SIG-M5 (cell line): ENCODE measurements at places on chromosomes 16 and 17.

DNA sequence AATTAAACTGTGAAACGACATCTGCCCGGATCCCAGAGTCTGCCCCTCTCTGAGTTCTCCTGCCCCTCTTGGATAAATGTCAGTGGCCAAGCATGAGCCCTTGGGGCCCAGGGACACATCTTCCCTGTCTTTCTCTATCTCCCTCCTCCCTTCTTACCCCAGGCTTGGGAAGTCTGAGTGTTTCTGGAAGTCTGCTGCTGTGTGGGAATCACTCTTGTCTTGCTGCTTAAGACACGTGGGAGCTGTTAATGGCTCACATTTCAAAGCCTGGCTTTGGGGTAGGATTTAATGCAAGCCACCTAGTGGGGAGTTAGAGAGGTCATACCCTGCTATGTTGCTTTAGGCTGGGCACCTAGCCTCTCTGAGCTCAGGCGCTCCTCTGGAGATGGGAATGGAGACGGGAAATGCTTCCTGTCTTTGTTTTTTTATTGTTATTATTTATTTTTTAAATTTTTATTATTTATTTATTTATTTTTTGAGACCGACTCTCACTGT is 218.5 kb upstream of the CIBAR2 start:
- DNase-seq, result no peak

GRCh38 chr16:82639666-82640336 is 13.0 kb downstream of the CDH13 start:
- no peak for DNase-seq

DNA sequence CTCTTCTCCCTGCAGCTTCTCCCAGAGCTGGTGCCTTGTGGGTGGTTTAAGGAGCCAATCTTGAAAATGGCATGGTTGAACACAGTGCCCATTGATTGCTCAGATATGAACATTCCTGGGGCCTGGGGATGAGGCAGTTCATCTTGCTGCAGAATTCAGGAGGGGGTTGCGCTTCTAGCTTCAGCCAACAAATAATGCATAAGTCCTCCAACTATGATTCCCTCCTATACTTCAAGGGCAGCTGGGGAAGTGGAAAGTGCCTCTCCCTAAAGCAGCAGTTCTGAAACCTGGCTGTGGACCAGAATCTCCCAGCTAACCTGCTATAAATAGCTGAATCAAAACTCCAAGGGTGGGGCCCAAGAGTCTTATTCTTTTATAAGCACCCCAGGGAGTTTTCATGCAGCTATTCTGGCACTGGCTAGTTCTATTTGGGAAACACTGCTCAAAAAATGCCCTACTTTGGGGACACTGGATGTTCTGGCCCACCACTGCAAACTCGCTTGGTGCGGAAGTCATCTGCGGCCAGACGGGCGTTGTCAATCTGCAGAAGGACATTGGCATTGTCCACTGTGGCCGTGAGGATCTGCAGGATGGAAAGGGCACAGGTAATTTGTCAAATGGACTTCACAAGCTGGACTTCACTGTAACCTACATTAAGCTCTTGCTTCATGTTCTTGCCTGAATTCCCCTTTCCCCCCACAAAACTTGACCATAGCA is 130.3 kb downstream of the CCDC144A start:
- no peak for DNase-seq

GRCh38 chr17:17859909-17860765 is 23.4 kb upstream of the SREBF1 start:
- DNase-seq, result no peak

- no peak for DNase-seq
These were observed 6.7 kb upstream of the WWOX start for GRCh38 chr16:78092758-78093157.

GRCh38 chr17:6755731-6756184 is at the start of gene XAF1:
XAF1 (plus strand) TSS chr17:6756046; CDS start chr17:6756079, 33 bp downstream.
- DNase-seq, result no peak

GRCh38 chr16:85420501-85421337 is 192.4 kb upstream of the GSE1 start:
- DNase-seq, result no peak

GRCh38 chr16:84055366-84055765 is 12.8 kb upstream of the SLC38A8 start:
- DNase-seq, result no peak

- DNase-seq, result no peak
These were observed 30.2 kb upstream of the FAAP100 start for GRCh38 chr17:81582341-81582740.

GRCh38 chr16:69937465-69937951 is 13.6 kb upstream of the CLEC18A start:
- no peak for DNase-seq

GRCh38 chr17:15883617-15884111 is 61.3 kb upstream of the ADORA2B start:
- DNase-seq, result peak; percentile 22

- no peak for DNase-seq
These were observed 4.9 kb upstream of the IL32 start for GRCh38 chr16:3060339-3061127.

- no peak for DNase-seq
These were observed 453.3 kb downstream of the KCNJ2 start for GRCh38 chr17:70622368-70623260.

GRCh38 chr17:70098030-70098429 is 23.0 kb downstream of the KCNJ16 start:
- DNase-seq, result no peak

GRCh38 chr17:7311110-7311705 is 3.8 kb downstream of the EIF5A start:
- no peak for DNase-seq

DNA sequence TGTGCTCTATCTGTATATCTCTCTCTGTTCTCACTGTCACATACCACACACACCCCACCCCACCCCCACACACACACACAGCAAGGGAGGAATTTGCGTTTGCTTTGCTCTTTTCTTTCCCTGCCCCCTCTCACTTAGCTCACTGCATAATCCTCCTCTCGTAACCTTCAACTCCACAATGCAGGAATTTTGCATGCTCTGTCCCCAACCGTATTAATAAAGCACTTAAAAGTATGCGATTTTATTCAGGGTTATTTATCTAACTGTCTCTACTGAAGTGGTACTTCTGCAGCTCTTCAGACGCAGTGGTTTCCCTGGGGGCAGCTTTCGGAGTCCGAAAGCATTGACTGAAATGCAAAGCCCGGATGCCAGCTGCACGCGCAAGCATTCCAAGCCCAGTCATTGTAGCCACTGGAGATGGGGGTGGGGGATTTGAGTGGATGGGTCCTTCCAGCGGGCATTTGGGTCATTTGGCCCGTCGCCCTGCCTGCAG is 105.4 kb upstream of the RBFOX1 start:
- no peak for DNase-seq

- no peak for DNase-seq
These were observed 48.8 kb upstream of the CCL1 start for GRCh38 chr17:34411646-34412421.

- DNase-seq, result no peak
These were observed 32.0 kb upstream of the PLLP start for GRCh38 chr16:57316390-57317017.

- no peak for DNase-seq
These were observed 57.6 kb upstream of the IRX5 start for GRCh38 chr16:54873071-54873470.

GRCh38 chr17:10652984-10653659 is 4.0 kb downstream of the MYH3 start:
- no peak for DNase-seq

DNA sequence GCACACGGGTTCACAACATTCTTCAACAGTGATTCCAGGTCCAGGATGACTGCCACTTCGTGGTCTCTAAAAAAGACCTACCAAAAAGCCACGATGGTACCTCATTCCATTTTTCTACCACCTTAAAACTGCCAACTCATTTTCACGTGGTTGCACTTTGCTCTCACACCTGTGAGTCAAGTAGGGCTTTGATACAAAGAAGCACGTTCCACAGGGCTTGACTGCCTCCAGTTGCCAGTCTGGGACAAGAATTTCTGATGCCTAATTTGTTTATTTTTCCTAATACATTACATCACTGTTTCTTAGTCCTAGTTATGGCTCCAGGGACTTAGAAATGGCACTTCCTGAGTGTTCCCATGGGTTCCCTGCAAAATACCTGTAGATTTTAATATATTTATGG is 911.6 kb upstream of the EEF2KMT start:
- no peak for DNase-seq

DNA sequence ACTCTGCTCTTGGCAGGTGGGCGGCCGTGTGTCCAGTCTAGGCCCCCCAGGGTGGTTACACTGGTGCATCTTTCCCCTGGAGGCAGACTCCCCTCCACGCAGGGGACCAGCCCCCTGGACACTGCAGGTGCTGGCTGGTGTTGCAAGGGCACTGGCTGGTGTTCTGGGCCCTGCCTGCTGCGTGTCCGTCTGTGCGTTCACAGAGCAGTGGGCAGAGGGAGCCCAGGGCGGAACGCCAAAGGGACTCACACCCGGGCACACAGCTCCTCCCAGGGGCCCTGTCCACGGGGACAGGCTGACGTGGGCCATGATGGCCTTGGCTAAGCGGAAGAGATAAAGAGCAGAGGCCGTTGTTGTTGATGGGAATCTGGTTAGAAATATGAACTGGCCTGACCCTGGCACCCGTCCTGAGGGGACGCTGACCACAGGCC is 27.3 kb downstream of the ACSF3 start:
- DNase-seq, result no peak

DNA sequence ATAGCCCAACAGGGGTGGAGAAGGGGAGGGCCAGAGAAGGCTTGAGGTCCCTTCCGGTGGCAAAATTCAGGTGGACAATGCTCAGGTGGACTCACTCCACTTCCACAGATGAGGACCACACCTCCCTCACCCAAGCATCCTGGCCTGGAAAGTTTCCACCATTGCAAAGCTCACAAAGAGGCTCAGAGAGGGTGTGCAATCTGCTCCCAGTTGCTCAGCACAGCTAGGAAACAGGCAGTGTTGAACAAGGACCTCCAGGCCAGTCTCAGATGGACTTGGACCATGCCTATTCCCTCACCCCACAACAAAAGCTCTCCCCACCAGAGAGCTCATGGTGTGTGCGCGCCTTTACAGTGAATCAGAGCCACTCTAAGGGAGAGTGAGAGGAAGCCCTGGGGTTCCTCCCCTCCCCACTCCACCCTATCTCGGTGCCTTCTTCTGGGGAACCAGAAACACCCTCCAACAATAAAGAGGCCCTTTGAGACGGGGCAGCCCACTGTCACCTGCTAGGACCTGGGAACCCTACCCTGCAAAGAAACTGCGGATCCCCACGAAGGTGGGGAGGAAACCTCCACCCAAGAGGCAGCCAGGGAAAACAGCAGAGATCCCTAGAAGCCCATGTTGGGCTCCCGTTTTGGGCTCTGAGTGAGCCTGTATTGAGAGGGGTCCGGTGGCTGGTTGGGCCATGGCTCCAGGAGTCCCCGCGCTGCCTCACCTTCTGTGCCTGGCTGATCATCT is 1.6 kb downstream of the FAM83G start:
- no peak for DNase-seq

DNA sequence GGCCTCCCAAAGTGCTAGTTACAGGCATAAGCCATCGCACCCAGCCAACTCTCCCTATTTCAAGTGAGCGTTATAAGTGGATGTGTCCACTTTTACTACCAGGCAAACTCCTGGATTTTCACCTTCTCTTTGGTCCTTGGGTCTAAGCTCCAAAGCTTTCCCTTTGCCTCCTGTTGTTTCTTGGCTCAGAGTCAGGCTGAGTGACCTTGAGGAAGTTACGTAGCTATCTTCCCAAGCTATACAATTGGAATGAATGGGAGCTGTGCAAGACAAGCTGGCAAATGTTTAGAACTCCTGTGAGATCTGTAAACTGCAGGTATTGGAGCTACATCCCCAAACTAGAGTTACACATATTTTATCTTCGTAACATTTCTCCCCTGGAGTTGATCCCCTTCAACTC is 20.3 kb downstream of the NXPH3 start:
- no peak for DNase-seq

- DNase-seq, result peak; percentile 29
These were observed at the start of the genes CIAPIN1 and COQ9 for GRCh38 chr16:57447186-57447962. CIAPIN1 (minus strand) TSS chr16:57447385; CDS start chr16:57440928, 6,457 bp downstream. COQ9 (plus strand) TSS chr16:57447479; CDS start chr16:57447506, 27 bp downstream.

DNA sequence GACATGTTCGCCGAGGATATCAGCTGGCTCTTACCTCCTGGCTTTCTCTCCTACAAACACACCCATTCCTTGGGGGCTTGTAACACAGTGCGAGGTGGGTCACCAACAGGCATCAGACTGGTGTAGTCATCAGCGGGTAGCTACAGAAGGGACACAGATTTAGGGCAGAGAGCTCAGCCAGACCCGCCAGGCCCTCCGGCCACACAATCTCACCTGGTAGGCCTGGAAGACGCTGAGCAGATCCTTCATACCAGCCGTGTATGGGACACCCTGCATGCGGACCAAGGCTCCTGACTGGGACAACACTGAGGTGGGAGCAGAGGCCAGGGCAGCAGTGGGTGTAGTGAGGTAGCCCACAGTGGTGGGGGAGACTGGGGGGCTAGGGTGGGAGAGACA is 5.8 kb downstream of the ESRP2 start:
- no peak for DNase-seq

- no peak for DNase-seq
These were observed 25.5 kb upstream of the CDH1 start for GRCh38 chr16:68711421-68712139.

GRCh38 chr17:75411328-75412067 is 6.0 kb upstream of the GRB2 start:
- DNase-seq, result no peak

DNA sequence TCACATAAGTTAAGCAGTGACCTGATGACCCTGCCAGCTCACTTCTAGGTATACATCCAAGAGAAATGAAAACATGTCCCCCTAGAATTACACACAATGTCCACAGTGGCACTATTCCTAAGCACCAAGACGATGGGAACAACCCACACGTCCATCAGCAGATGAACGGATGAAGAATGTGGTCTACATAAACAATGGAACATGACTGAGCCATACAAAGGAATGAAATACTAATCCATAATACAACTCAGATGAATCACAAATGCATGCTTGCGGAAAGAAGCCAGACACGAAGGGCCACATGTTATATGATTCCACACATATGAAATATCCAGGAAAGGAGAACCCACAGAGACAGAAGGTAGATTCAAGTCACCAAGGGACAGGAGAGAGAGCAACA is 17.4 kb downstream of the USP22 start:
- DNase-seq, result no peak

- DNase-seq, result no peak
These were observed 54.0 kb downstream of the PGS1 start for GRCh38 chr17:78432226-78433012.

- DNase-seq, result no peak
These were observed 2.2 kb upstream of the MNT start for GRCh38 chr17:2403044-2403443.

DNA sequence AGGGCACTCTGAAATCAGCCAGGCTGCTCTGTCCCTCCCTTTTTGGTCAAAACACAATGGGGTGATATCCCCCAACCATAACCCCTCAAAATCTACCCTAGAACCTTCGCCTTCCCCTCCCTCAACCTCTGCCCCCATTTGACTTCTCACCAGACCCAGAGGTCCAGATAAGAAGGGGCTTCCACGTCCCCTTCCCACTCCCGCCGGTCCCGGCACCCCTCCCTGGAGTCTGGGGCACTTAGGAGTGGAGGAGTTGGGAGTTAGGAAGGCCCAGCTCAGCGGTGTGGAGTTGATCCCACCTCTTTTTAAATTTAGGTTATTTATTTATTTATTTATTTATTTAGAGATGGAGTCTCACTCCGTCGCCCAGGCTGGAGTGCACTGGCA is 619 bp upstream of the TMEM92 start:
- DNase-seq, result no peak
